Activated T-cell treated with anti-CD3 and anti-CD28 coated beads for 48 hours (primary cell): ENCODE measurements at places on chromosomes 1 and 21.
A peak's percentile ranks its signal among the peaks of the same experiment; 100 is the strongest.

DNA sequence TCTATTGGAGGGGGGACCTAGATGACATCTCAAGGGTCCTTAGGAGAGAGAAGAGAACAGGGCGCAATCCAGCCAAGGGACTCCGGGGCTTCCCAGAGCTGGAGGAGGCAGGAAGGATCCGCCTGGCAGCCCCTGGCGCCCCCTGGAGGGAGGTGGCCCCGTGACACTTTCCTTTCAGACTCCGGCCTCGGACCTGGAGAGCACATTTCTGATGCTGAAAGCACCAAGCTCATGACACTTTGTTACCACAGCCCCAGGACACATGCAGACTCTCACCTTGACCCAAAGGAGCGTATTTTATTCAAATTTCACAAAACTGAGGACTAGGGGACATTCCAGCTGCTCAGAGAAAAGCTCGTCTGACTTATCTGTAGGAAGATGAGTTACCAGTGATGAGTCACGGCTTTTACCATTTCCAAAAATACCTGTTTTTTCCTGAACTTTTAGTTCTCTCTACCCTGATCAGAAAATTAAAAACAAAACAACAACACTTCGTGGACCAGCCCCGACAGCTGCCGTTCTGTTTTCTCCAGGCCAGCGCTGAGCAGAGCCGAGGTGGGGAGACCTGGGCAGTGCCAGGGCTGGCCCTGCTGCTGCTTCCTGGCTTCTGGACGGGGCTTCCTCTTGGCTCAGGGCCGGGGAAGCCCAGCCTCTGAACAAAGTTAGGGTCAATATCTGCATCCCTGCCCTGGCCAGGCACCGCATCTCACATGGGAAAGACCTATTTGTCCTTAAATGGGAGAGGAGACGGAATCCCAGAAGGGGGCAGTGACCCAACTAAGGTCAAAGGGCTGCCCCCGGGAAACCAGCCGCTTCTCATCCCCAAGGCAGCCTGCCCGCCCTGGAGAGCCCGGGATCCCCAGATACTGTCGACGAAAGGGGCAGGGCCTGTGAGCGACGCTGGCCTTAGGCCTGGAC is 21.6 kb upstream of the POFUT2 start:
- peak; percentile 47 for DNase-seq

DNA sequence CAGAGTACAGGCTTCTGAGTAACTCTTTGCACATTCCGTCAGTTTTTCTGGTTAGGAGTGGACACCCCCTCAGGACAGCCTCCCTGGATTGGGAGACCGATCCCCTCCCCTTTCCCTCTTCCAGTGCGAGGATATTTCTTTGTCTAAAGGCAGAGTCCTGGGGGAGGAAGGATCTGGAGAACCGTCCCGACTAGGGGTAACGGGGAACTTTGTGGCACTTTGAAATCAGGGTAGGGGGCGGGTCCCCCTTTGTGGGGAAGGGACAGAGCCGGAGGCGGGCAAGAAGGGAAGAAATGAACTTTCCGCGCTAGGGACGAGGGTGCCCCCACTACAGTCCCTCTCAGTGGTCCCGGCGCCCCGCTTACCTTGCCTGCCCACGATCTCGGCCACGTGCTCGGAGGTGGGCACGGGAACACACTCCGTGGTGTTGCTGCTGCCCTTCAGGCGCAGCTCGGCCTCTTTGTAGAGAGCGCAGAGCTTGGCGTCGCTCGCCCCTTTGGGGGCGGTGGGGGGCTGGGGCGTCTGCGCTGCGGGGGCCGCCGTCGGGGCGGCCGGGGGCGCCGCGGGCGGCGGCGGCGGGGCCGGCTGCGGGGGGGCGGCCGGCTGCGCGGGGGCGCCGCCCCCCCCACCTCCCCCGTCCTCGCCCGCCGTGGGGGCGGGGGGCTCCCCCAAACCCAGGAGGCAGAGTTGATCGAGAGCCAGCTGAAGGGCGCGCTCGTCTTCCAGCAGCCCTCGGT is 917 bp downstream of the MEX3A start:
- no peak for DNase-seq

- DNase-seq, result no peak
Measured at GRCh38 chr1:94936861-94937620, 10.1 kb upstream of the CNN3 start.

DNA sequence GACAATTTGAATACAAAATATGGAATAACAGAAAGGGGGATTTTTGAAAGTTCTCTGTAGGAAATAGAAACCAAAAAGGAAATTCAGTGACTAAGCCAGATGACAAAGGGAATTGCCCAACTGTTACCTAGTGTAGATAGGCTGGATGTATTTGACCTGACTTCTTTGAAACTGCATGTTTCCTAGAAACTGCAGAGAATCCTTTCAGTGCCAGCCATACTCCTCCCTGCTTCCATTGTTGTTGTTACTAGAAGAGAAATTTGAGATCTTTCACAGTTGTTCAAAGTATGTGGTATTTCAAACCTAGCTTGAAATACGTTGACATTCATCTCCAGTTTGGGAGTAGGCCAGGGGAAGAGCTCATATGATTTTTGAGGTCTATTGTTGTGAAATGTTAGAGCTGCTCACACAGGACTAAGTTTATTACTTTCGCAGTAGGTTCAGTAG is 1.8 kb upstream of the GBP5 start:
- no peak for DNase-seq

GRCh38 chr21:43312751-43313169 is 114.2 kb downstream of the SIK1 start:
- no peak for DNase-seq

GRCh38 chr1:119374208-119374874 is 5.8 kb downstream of the HAO2 start:
- DNase-seq, result no peak

DNA sequence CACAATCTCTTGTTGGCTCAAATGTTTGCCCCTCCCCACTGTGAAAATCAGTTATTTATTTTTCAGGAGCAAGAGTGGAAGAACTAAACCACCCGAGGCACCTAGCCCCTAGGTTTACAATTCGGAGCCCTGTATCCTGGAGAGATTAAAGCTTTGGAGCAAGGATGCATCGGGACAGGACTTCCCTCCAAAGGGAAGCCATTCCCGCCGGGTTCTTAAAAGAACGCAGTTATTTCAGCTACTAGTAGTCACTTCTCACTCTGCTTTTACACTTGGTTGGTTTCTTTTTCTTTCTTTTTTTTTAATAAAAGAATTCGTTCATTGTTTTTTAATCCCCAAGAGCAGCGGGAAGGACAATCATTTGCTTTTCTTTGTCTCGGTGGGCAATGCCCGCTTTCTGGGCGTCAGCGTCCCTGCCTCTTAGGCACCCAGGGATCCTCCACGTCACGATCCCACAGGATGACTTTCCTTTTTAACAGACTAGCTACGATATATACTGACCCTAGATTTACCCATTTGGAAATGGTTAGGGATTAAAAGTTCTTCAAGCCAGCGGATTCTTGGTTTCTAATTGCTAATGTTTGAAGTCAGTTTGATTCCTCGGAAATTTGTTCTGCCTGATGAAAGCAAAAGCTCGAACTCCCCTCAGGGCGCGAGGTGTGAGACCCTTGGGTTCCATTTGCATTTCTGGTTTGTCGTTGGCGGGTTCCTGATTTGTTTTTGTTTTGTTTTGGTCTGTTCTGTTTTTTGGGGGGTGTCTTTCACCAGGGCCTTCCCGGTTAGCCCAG is 9.0 kb downstream of the TBX15 start:
- no peak for DNase-seq

DNA sequence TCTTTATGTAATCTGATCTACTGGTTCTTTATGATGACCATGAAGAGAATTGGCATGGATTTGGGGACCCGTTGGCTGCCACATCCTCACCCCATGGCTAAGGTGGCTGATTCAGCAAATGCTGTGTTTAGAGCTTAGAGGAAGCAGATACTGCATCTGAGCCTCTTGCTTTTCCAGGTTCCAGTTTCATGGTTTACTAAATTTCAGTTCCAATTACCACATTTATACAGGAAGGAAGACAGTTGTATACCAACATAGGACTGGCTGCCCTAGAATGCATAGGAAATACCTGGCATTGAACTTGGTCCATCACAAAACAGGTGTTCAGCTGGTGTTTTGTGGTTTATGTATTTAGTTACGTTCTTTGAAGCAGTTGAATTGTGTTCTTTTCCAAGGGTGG is 107.1 kb downstream of the ST3GAL3 start:
- DNase-seq, result no peak

- no peak for DNase-seq
Measured at GRCh38 chr1:227508431-227508830, 54.9 kb upstream of the ZNF678 start.

- DNase-seq, result no peak
Measured at GRCh38 chr1:30818568-30819243, 61.1 kb upstream of the LAPTM5 start.

- DNase-seq, result no peak
Measured at GRCh38 chr1:152513081-152513480, 1.2 kb upstream of the CRCT1 start.

DNA sequence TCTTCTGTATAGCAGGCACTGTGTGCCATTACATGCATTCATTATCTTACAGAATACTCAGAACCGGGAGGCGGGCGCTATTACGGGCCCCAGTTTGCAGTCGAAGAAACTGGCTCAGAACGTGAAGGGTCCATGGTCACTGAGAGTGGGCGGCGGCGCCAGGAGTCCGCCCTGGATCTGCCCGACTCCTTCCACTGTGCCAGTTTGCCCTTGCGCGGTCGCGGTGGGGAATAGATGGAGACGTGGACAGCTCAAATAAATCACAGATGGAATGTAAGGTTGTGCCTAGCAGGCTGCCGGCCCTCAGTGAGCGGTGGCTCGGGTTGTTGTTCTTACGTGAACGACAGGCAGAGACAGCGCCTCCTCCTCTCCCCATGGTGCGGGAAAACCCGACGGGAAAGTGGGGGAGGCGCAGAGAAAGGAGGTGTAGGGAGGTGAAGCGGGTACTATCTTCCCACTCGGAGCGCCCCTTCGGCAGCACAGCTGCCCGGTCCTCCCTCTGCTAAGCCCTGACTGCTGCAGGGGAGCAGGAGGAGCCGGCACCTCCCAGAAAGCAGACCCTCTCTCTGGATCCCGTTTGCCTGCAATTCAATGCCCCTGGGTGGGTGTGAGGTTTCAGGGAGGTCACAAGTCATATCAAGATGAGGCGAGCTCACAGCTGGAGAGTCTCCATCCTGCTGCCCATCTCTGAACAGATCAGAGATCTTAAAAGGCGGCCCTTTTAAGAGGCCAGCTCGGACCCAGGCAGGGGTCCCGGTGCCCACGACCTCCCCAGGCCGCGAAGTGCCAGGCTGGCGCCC is 1.1 kb downstream of the COL9A2 start:
- peak; percentile 23 for DNase-seq

DNA sequence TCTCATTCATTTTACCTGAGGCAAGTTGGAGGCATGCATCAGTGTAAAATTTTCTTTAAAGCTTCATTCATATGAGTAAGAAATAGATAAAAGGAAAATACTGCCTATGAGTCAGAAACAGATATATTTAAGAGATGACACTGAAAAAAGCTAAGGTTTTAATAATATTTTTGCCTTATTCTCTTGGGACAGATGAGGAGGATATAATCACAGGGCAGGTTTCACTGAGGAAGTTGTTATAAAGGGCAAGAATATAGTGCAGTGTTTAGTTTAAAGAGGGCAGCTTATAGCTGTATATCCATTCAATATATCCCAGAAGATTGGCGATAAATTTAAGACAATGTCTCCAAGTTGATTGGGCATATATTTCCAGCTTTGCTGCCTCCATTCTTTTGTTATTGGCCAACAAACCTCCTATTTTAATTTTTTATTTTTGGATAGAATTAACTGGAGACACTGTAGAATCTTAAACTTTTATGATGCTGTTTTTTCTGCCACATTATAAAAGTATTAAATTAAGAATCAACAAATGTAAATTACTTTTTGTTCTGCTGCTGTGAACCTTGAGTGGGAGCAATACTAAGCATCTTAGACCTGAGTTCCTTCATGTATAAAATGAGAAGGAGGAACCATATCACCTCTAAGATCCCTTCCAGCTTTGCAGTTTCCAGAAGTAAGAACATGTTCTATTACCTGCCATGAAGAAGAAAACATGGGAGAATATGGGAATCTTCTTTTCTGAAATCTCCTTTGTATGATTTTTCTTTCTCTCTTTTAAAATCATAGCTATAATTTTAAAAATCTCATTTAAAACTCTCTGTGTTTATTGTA is 171.6 kb downstream of the S1PR1 start:
- no peak for DNase-seq

- no peak for DNase-seq
Measured at GRCh38 chr21:46049890-46050667, 47.8 kb upstream of the COL6A2 start.

GRCh38 chr21:14581902-14582457 is 35.9 kb upstream of the SAMSN1 start:
- DNase-seq, result no peak

DNA sequence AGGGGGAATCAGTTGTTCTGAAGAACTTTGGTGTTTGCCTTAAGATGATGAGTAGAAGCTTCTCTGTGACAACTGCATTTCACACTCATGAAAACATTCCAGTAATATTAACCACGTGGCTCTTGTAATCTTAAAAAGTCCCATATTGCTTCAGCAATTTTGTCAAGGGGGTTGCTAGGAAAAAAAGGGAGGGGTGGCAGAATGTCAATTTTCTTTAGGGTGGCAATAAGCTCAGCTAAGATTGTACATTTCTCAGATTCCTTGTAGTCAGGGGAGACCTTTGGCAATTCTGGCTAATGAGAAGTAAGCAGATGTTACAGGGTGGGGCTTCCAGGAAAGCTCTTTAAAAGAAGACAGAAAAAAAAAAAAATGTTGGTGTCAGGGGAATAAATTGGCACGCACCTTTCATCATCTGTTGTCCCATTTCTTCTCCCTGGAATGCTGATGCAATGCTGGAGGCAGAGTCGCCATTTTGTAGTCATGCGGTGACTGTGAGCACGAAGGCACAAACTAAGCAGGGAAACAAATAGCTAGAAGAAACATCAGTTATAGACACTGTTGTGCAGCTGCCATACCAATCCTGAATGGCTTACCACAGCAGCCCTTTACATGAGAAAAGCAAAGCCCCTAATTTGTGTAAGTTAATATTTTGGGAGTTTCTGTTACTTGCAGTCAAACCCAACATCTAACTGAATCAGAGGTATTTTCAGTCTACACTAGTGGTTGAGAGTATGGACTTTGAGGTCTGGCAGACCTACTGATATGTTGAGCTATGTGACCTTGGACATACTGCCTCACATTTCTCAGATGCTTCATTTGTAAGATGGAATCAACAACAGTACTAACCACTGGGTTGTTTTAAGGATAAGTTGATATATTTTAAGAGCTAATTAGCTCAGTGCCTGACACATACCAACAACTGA is 56.1 kb upstream of the MRPS6 start:
- DNase-seq, result no peak

DNA sequence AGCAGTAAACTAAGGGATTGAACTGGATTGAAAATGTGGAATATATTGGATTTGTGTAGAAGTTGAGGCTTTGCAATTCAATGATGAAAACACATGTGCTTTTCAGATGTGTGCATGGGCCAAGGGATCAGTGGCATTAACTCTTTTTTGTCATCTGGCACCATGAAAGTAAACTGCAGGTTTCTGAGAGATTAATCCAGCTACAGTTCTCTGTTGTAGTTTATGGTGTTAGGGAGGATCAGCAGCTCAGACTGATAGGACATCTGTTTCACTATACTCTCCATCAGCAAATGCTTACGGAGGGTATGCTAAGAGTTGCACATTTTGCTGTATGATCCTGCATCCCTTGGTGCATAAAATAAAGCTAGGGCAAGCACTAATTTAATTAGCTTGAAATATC is 82.6 kb downstream of the C1orf21 start:
- DNase-seq, result no peak
